ENCODE measurements at places on chromosomes 6 and 20. TPM values are rescaled to one million over a fixed set of nuclear protein-coding genes. Genes with fewer than 3 reads are reported as not detected.
A peak's percentile ranks its signal among the peaks of the same experiment; 100 is the strongest.

Gene RNF182
- 0.89 TPM for total RNA-seq

Gene SIRPD
- not detected for total RNA-seq

Gene BPIFA3
- total RNA-seq: not detected

Gene OOEP
- not detected for total RNA-seq

Gene HCRTR2
- not detected for total RNA-seq

Gene HLA-DQB1
- 6.3 TPM for total RNA-seq

Gene SYTL3
- 8.7 TPM for total RNA-seq

Gene CYP39A1
- 3.5 TPM for total RNA-seq

Gene FNDC1
- 0.26 TPM for total RNA-seq

Gene FKBP1C
- total RNA-seq: not detected

Gene LY6G6F
- not detected for total RNA-seq

Gene SLC22A16
- not detected for total RNA-seq

DNA sequence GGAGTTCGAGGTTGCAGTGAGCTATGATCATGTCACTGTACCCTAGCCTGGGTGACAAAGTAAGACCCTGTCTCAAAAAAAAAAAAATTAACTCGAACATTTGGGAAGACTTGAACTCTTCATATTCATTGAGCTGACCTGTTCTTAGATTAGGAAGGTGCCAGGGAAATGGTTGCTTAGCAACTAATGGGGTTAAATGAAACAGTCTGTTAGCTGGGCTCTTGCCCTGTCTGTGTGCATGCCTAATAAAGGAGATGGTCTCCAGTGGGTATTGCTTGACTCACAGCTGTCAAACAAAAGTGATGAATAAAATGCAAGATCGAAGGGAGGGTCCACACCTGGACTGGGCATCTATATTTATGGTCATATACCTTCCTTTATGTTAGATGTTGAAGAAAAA is 101.8 kb downstream of the KLHL32 start:
- DNase-seq: no peak

GRCh38 chr6:108353853-108354252 is 59.0 kb downstream of the AFG1L start:
- DNase-seq: no peak

GRCh38 chr6:43192911-43193310 is 10.9 kb downstream of the CUL9 start:
- DNase-seq: no peak

DNA sequence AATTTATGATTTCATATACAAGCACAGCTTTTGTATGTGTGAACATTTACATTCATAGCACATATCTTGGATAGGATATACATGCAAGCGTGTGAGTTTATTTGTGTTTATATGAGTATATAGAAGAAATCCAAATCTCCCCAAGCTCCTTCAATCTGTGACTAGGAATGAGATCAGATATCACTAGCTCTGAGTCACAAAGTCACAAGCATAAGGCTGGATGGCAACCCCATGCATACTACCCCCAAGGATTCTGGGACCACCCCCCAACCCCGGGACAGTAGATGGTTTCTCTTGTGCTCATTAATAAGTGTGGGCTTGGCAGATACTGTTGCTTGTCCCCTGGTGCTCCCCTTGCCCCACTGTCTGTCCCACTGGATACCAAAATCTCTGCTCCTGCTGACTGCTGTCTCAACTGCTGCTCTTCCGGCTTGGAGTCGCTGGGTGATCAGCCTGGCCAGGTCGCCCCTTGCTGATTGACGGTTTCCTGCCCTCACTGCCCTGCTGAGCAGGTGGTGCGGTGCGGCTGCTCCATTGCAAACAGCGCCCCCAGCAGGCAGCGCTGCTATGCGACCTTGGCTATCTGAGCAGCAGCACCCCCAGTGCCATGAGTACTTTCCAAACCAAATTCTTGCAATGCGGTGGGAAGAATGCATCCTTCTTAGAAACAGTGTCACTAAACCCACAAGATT is 279.4 kb downstream of the CD83 start:
- no peak for DNase-seq

- DNase-seq: no peak
These were observed 321.5 kb upstream of the MAN1A1 start for GRCh38 chr6:119671105-119671504.

DNA sequence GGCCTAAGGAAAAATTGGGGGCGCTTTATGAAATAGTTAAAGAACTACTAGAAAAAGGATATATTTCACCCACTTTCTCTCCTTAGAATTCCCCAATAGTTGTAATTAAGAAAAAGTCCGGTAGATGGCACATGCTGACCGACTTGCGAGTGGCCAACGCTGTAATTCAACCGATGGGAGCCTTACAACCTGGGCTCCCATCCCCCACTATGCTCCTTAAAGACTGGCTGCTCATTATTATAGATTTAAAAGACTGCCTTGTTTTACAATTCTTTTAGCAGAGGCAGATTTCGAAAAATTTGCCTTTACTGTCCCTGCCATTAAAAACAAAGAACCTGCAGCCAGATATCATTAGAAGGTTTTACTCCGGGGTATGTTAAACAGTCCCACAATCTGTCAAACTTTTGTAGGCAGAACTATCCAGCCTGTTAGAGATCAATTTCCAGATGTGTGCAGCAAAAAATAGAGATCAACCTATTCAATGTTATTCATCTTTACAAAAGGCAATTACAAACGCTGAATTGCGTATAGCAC is 58.5 kb upstream of the PRSS16 start:
- peak; percentile 66 for DNase-seq

DNA sequence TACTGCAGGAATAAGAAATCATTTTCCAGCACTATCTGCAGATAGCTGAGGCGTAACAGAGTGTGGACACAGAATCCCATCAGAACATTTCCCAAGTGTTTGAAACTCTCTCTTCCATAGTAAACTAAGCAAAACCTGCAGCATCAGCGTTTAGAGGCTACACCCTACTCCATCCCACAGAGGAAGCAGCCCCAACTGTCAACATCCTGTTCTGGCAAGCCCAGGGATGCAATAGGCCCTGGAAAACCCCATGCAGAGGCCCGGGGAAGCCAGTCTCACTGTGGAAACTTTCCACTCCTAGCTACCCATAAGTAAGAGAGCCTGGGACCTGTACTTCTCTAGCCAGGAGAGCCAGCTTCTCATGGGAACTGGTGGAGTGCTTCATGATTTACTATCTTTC is 129.4 kb downstream of the LY86 start:
- DNase-seq: no peak

DNA sequence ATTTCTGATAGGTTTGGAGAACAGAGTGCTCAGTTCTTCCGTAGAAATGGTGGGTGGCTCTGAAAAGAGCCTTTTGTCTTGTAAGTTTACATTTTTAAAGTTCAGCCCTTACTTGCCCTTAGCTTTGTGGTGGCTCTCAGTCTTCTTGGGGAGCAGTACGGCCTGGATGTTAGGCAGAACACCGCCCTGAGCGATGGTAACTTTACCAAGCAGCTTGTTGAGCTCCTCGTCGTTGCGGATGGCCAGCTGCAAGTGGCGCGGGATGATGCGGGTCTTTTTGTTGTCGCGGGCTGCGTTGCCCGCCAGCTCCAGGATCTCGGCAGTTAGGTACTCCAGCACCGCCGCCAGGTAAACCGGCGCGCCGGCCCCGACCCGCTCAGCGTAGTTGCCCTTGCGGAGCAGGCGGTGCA is 19.5 kb downstream of the OR2B2 start:
- DNase-seq: no peak

- peak; percentile 85 for DNase-seq
These were observed 40.8 kb upstream of the FOXP4 start for GRCh38 chr6:41505122-41506049.

DNA sequence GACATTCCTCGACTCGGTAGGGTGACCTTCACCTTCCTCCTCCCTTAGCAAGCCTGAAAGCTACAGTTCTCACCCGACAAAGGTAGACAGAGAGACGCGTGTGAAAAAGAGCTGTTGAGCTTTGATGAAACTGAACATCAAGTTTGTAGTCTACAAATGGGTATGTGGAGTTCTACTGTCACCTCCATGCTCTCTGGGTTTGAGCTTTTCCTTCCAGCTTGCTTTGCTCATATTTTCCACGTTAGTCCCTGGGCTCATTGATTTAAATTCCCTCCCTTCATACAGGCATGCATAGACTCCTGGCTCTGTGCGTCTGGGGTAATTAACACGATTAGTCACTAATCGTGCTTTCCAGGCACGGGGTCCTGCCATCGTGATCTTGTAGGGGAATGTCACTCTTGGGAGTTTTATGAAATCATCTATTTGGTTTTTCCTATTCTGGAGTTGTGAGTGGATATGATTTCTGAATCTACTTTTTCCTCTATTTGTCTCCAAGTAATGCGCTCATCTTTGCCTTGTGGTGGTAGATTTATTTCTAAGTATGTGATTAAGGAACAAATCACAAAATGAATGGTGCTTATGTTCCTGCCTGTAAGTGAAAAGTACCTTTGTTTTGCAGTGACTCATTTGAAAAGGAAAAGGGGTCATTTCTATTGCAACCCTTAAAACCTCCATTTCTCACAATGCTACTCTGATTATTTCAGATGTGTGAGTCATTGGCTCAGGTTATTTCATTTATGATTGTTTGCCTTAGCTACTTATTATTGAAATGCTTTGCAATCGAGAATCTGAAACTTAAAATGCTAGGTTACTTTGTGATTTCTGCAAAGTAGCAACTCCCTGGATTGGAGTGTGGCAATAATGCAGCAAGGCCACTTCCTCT is 154.6 kb downstream of the ZDHHC14 start:
- no peak for DNase-seq

GRCh38 chr20:1014471-1014870 is 12.4 kb upstream of the RSPO4 start:
- no peak for DNase-seq

DNA sequence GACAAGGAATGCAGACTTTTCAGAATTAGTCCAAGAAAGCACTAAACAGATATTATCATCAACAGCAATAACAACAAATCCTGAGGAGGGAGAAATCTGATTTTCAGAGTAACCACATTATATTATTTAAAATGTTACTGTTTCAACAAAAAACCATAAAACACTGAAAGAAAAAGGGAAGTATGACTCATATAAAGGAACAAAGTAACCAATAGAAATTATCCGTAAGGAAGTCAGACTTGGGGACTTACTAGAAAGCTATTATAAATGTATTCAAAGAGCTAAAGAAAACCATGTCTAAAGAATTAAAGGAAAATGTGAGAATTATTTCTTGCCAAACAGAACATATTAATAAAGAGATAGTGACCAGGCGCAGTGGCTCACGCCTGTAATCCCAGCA is 98.1 kb downstream of the MYLK4 start:
- DNase-seq: no peak

DNA sequence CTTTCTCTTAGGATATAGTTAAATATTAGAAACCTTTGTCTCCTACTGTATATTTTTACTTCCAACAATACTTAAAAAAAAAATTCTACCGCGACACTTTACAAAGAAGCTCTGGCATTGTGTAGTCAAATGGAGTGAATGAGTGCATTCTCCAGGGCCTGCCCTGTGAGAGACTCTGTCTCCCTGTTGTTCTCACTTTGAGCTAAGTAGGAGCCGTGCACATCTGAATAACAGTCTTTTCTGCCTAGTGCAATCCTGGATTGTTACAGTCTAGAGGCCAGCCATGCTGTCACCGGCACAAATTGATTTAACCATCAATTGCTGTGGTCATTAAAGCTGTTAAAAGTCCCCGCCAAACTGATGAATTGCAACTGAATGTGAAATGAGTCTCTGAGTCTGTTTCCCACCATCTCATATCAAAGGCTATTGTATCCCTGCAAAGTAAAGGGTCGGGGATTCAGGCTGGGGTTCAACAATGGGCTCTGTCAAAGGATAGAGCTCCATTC is 156.0 kb downstream of the RFPL4B start:
- DNase-seq: no peak

- DNase-seq: no peak
These were observed 682.1 kb upstream of the MAP3K7 start for GRCh38 chr6:91268941-91269340.

GRCh38 chr20:19275630-19276071 is 63.2 kb downstream of the SLC24A3 start:
- peak; percentile 83 for DNase-seq

- peak; percentile 41 for DNase-seq
These were observed 53.4 kb downstream of the SLC24A3 start for GRCh38 chr20:19265646-19266374.

GRCh38 chr6:155791186-155791585 is 335.5 kb upstream of the NOX3 start:
- no peak for DNase-seq

GRCh38 chr20:51767867-51768758 is at the start of gene ATP9A:
TSS of gene ATP9A (minus strand) at chr20:51768390. CDS start at chr20:51768369, 21 bp downstream.
- no peak for DNase-seq

GRCh38 chr6:120648713-120649112 is 685.6 kb downstream of the TBC1D32 start:
- DNase-seq: no peak

GRCh38 chr6:7051780-7052442 is 55.9 kb upstream of the RREB1 start:
- peak; percentile 63 for DNase-seq

- DNase-seq: no peak
These were observed 62.2 kb upstream of the PLN start for GRCh38 chr6:118485601-118486550.

GRCh38 chr6:145453376-145453775 is 281.9 kb downstream of the EPM2A start:
- DNase-seq: no peak

DNA sequence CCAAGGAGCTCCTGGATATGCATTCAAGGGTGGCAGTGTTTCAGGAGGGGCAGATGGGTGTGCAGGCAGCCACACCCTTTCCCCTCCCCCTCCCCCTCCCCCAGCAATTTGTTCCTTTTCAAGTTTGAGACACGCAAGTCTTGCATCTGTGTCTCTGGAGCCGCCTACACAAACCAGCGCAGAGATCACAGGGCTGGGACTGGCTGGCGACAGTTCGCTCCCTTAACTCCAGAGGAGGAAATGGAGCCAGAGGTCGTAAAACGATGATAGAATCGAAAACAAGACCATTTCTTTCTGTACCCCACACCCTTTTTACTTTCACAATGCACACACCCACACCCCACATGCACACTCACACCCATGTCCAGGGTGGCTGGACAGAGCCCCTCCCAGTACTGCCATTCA is 163.1 kb downstream of the LY86 start:
- peak; percentile 60 for DNase-seq

GRCh38 chr6:135830452-135830881 is 21.0 kb upstream of the PDE7B start:
- DNase-seq: no peak

GRCh38 chr6:17454316-17455005 is 61.1 kb downstream of the CAP2 start:
- DNase-seq: no peak
